ENCODE measurements at places on chromosomes 2 and 18. TPM values are rescaled to one million over a fixed set of nuclear protein-coding genes. Genes with fewer than 3 reads are reported as not detected.

- no peak for DNase-seq
Observed at GRCh38 chr2:18899725-18900124, 310.4 kb upstream of the NT5C1B start.

DNA sequence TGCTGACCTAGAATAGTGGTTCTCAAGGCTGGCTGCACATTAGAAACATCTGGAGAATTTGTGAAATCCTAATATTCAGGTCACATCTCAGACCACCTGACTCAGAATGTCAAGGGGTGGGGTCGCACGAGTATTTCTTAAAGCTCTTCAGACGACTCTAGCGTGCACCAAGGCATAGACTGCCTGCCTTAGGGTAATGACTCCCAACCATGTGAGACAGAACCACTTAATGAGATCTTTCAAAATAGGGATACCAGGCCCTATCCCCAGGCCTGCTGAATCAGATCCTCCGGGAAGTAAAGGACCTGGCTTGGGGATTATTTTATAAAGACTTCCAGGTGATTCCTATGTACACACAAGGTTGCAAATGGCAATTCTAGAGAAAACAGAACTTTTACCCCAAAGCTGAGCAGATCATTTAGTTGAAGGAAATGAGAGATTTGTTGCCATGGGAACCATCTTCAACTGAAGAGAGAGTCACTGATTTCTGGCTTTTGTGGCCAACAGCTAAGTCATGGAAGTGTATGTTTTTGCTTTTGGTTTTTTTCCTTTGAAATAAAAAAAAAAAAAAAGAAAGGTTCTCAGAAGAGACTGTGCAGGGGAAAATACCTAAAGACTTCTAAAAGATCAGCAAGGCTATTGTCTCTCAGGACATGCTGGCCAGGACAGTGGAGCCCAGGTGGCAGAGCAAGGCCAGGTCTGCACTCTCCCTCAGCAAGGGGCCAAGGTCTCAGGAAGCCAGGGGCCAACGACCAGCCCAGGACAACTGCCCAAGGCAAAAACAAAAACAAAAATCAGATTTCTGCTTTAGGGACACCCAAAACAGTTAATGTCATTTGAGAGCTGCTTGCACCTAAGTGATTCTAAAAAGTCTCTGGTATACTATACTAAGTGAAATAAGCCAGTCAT lies 15.3 kb upstream of the LOXHD1 start:
- no peak for DNase-seq

DNA sequence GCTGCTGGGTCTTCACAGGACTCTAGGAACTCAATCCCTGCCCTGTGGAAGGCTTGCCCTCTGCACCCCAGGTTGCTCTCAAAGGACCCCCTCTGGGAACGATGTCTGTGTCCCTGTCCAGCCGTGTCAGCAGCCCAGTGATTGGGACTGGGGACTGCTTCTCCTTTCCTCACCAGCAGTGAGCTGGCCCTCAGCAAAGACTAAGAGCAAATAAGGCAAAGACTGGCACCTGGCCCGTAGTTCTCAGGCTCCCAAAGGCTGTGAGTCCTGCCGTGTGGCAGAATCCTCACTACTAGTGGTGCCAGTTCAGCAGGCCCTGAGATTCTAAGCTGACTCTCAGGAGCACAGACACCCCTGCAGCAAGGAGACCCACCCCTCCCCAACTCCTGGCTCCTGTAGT lies 47.8 kb downstream of the TMEM163 start:
- DNase-seq, result no peak

GRCh38 chr2:42345986-42346385 lies 15.0 kb downstream of the COX7A2L start:
- DNase-seq, result no peak

GRCh38 chr2:128796321-128796720 lies 477.7 kb upstream of the HS6ST1 start:
- no peak for DNase-seq

- DNase-seq, result no peak
Observed at GRCh38 chr18:52897611-52898484, 557.9 kb downstream of the DCC start.

DNA sequence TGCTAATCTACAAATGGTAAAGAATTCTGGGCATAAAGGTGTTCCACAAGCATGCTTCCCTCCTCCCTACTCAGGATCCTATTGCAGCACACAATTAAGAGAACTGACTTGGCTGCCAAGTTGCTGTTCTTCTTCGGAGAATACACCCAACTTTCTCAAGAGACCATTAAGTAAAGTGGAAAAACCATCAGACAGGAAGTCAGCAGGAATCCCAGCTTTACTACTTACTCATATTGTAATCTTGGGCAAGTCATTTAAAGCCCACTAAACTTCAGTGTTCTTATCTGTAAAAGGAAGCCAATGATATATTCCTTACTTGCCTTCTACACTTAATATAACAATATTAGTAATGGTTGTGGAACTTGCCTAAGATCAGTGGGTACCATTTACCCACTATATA lies 37.8 kb downstream of the PSTPIP2 start:
- DNase-seq, result no peak

GRCh38 chr2:28343971-28344715 lies 48.5 kb upstream of the FOSL2 start:
- no peak for DNase-seq

DNA sequence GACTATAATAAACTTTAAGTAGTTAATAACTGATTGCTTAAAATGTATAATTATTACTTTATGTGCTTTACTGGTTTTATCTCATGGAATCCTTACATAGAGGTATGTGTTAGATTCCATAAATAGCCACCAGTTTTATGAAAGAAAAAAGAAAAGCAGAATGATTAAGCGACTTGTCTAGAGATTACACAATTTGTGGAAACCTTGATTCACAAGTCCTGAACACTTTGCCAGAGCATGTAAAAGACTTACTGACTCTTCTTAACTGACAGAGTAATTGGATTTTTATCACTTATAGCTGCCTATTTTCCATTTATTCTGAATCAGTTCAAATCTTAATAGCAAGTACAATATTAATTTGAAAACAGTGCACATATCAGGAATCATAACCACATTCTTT lies 448.7 kb upstream of the NETO1 start:
- DNase-seq, result no peak

DNA sequence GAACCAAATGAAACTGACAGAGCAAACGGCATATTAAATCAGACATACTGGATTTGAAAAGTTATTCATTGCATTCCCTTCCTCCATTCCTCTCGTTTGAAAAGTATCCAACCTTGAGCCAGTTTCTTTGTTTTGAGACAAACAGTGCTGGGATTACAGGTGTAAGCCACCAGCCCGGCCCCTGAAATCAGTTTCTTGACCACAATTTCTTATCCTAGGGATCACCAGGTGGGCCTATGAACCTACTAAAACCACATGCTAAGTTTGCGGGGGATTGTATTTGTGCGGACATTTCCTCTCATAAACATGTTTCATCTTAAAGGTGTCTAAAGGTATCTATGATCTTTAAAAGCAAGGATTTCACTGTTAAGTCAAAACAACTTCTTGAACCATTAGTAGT lies 11.6 kb downstream of the PTPN2 start:
- no peak for DNase-seq

DNA sequence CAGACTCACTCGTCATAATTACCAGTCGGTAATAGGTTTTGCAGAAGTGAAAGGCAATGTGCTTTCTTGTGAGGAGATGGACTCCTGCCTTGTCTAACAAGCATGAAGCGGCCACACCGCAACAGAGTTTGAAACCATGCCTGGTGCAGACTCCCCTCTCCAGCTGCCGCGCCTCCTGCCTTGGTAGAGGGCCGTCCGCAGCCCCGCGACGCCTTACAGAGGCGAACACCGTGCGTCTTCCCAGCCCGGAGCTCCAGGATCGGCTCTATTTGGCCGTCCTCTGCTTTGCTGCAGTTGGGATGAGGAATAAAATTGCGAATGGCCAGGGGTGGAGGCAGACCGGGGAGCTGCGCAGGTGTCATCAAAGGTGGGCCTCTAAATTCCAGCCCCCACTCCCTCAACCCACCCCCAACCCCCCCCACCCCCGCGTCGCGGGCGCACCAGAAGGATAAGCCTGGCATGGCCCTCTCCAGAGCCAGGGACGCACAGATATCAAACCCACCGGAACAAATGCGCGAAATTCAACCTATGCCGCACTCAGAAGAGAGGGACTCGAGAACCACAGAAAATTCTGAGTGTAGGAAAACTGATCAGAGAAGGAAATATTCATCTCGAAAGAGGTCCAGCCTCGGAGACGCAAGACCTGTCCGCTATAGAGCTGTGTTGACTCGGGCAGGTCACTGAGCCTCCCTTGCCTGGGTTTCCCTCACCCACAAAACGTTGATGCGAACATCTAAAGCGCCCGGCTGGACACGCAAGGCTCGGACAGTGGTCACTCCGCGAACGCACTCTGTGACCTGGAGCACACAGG lies 1.1 kb downstream of the TRABD2A start:
- DNase-seq, result no peak

DNA sequence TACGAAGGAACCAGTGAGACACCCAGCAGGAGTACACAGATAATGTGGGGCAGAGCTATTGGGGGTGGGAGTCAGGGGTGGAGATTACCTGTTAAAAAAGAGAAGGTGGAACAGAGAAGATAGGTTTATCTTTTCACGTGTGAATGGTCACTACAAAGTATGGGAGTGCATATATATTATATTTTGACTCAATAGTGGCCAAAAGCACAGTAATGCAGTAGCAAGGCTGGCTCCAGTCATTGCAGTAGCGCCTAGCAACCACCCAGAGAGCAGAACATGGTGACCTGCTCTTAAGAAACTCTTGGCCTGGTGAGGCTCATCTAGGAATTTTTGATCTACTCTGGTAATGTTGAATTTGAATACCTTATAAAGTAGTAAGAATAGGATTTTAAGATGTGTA lies 1.0 kb downstream of the IMPACT start:
- DNase-seq, result no peak

- no peak for DNase-seq
Observed at GRCh38 chr2:54906716-54907115, 143.5 kb downstream of the RTN4 start.

DNA sequence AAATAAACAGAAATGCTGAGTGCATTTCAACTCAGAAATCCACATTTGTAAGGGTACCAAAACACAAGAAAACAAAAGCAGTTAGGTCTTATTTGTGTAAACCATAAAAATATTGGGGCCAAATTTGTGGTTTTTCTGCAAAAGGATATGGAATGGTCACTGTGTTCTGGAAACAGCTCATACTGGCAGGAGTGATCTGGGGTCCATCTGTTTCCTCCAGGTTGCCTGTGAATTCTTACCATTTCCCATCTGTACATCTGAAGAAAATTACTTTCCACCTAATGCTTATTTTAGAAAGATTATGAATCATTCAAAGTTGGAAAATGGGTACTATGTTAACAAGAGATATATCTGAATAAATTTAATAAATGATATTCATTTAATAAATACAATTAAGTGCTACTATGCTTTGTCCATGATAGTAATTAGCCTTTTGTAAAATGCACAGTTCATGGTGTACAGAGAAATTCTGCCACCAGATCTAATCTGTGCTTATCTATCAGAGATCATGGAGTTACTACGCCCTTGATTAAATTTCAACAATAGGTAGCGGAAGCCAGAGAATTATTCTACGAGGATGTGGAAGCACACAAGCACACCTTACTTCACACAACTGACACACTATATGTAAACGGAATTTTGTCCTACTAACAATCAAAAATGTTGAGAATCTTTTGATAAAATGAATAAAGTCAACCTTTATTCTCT lies 10.9 kb downstream of the ALS2 start:
- DNase-seq, result no peak

DNA sequence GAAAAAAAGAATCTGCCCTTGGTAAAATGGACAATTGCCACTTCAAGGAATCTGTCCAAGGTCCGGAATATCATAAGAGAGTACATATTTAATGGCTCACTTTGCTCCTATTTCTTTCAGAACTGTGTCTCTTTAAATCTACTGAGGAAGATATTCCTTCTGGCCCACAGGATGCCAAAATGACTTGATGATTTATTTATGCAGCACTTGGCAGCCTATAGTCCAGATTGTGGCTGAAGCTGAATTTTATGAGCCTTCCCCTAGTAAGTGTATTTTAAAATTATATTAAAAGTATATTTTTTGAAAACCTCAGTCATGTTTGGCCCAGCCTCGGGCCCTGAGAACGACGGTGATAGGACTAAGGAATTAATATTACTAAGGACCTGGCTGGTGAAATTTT lies 465.1 kb upstream of the HNRNPA3 start:
- DNase-seq, result no peak

- no peak for DNase-seq
Observed at GRCh38 chr2:3288470-3289170, 89.0 kb downstream of the EIPR1 start.

GRCh38 chr2:98465456-98466226 lies 21.0 kb downstream of the INPP4A start:
- no peak for DNase-seq

- no peak for DNase-seq
Observed at GRCh38 chr2:120491111-120491625, 145.2 kb downstream of the INHBB start.

GRCh38 chr2:205800773-205801172 lies 118.5 kb downstream of the NRP2 start:
- no peak for DNase-seq

- no peak for DNase-seq
Observed at GRCh38 chr2:30492619-30493018, 45.6 kb downstream of the LCLAT1 start.

- no peak for DNase-seq
Observed at GRCh38 chr18:74407888-74408287, 49.2 kb downstream of the DIPK1C start.

GRCh38 chr2:84925724-84926376 lies 20.4 kb downstream of the TMSB10 start:
- DNase-seq, result peak; percentile 70

- no peak for DNase-seq
Observed at GRCh38 chr18:11027862-11028261, 121.5 kb downstream of the PIEZO2 start.

DNA sequence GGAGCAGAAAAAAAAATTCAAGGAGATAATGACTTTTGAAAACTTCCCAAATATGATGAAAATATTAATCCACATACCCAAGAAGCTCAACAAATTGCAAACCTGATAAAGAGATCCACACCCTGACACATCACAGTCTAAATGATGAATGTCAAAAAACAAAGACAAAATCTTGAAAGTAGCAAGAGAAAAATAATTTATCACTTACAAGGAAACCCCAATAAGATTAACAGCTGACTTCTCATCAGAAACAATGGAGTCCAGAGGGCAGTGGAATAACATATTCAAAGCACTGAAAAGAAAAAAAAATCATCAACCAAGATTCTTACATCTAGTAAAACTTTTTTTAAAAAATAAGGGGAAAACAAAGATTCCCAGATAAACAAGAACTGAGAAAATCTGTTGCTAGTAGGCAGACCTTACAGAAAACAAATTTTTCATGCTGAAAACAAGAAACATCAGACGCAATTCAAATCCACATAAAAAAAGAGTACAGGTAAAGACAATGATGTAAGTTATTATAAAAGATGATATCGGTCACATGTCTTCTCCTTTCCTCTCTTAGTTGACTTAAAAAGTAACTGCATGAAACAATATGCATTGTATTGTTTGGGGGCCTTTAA lies 21.3 kb downstream of the SLC66A2 start:
- no peak for DNase-seq

Gene SPATS2L
- 40.8 TPM for total RNA-seq

Gene CNDP1
- total RNA-seq, result under 0.01 TPM

Gene GCA
- total RNA-seq, result 17.9 TPM

Gene FBXO41
- total RNA-seq, result 20.0 TPM

Gene SATB2
- 440 TPM for total RNA-seq

Gene SRD5A2
- total RNA-seq, result not detected

Gene ALPP
- not detected for total RNA-seq

Gene SERPINB11
- total RNA-seq, result not detected

Gene IRS1
- total RNA-seq, result 11.8 TPM

Gene MBD1
- total RNA-seq, result 51.4 TPM

Gene SEPTIN10
- 115 TPM for total RNA-seq

Gene TUBA4B
- not detected for total RNA-seq

Gene CD226
- total RNA-seq, result 0.82 TPM

Gene KLHL30
- under 0.01 TPM for total RNA-seq

Gene RNF125
- total RNA-seq, result 2.0 TPM
